Effector memory CD4-positive, alpha-beta T cell (primary cell): ENCODE measurements at places on chromosomes 3 and 15.

- DNase-seq, result no peak
These were observed 228.3 kb downstream of the CLSTN2 start for GRCh38 chr3:140163159-140163763.

- DNase-seq, result no peak
These were observed 68.7 kb downstream of the SRGAP3 start for GRCh38 chr3:9180764-9181117.

- no peak for DNase-seq
These were observed 7.5 kb upstream of the A4GNT start for GRCh38 chr3:138139691-138140090.

DNA sequence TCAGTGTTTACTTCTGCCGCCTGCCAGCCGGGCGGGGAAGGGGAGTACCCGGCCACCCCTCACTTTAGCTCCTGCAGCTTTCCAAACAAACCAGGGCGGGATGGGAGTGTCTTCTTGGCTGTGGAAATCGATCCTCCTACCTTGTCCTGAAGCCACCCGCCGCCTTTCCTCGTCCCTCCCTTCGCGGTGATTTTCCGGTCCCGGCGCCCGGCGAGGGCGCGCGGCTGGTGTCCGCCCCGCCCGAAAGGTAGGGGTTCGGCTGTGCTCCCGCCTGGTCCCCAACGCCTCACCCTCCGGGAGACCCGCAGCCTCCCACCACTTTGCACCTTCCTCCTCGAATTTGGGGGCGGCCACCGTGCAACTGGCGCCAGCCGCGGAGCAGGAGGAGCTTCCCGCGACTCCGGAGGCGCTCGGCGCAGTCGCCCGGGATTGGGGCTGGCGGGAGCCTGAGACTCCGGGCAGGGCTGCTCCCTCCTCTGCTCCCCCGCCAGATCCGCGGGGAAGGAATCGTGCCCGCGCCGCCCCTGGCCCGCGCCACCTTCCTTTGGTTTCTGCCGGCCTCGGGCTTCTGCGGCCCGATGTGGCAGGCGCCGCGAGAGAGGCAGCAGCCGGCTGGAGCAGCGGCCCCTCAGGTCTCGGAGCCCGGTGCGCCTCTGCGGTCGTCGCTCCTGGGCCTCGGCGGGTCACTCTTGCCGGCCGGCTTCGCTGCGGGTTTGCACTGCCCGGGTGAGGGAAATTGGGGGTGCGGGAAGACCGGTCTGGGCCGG, 30.7 kb upstream of the ST3GAL6 start:
- DNase-seq, result no peak

DNA sequence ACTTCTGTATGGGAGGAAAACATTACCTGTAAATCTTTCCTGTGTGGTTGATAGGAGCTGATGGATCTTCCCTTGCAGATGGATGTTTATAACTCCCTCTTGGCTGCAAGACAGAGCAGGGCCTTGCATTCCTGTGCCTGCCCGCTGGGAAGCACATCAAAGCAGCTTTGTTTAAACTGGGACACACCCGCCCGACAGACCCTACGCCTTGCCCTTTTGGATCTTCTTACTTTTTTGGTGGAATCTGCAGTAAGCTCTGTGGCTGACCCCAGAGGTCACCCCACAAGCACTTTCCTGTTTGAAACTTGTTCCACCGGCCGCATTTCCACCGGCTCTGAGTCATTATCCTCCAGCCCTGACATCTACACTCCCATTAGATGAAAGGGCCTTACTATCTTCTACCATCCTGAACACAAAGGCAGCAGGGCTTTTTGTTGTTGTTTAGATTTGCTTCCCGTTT, 244.1 kb upstream of the STT3B start:
- DNase-seq, result no peak

DNA sequence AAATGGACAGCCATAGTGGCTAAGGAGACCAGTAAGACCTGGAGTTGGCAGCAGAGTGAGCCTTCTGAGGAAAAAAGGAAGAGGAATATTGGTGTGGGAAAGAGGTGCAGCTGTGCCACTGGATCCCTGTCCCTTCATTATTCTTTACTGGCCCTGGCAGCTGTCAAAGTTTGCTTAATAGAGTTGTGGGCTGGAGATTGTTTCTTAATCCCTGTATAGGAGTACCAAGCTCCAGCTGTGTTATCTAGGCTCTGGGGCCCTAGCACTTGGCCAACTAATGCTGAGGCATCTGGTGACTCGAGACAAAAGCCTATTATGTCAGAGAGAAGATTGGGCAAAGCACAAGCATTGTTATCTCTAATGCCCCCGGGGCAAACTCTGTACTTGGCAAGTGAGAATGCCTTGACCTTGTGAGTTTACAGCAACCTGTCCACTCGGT, 61.4 kb downstream of the ZNF609 start:
- DNase-seq, result no peak

DNA sequence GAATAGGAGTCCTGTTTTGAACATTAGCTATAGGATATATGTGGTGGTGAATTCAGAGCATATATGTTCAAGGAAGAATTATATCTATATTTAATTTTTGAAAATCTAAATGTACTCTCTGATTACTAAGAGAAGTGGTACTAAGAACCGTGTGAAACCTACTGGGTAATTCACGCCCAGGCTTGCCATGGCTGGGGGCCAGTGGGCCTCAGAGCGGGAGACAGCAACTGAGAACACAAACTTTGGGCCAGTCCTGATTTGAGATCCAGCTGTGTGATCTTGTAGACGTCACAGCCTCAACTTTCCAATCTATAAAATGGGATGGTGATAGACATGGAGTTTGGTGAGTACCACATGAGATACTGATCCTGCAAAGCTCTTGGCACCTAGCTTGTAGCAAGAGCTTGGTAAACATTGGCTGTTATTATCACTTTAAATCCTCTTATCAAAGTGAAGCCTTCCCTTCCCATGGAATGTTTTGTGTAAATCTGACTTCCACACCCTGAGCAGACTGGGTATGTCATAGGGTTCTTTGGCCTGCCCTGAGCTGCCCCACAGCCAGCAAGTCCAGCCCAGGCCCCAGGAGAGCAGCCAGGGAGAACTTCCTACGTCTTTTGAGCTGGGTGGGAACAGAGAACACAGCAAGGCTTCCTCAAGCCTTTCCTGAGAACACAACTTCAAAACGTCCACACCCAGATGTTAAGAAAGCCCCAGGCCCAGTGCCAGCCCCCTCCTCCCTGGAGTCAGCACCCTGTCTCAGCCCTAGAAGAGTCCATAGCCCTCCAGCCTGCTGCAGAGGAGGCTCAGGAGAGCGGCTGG, 8.2 kb upstream of the PAQR5 start:
- DNase-seq, result no peak
